ENCODE measurements at places on chromosomes 3 and 15.

DNA sequence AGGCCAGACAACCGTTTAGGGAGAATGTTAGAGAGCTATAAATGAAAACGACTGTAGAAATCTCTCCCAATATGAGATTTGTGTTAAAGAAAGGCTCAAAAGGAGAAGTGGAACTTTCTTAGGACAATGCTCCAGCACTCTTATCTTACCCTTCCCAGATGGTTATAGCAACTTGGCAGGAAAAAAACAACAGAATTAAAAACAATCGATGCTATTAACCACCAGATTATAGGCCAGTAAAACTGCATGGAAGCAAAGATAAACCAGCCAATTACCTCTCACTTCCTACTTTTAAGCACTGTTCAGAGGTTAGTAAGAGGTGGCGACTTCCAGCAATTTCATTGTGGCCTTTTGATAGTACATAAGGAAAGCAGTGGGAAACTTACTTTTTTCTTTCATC lies 72.9 kb downstream of the TMCC1 start:
- no peak overlapping the region for H3K27ac ChIP-seq
- no peaks in the 10 kb centered on the region for H3K4me1 ChIP-seq
- no peak for DNase-seq

GRCh38 chr3:148720873-148721272 lies 23.2 kb downstream of the AGTR1 start:
- no peaks in the 10 kb centered on the region for H3K36me3 ChIP-seq
- no peaks in the 10 kb centered on the region for H3K4me1 ChIP-seq
- DNase-seq = no peak
- H3K27ac ChIP-seq = no peak overlapping the region

GRCh38 chr3:132399054-132399929 lies 18.0 kb upstream of the DNAJC13 start:
- no peaks in the 10 kb centered on the region for H3K36me3 ChIP-seq
- H3K27me3 ChIP-seq = peaks cover 13% of the 10 kb centered on the region
- peak; percentile 33 for DNase-seq
- no peak overlapping the region for H3K27ac ChIP-seq
- no peak overlapping the region for H3K4me3 ChIP-seq

- H3K27ac ChIP-seq = no peak overlapping the region
- no peak overlapping the region for H3K4me3 ChIP-seq
- no peaks in the 10 kb centered on the region for H3K4me1 ChIP-seq
These were observed 581.8 kb upstream of the UBE2E2 start for GRCh38 chr3:22621205-22621809.

GRCh38 chr3:73036694-73037591 lies 24.5 kb upstream of the EBLN2 start:
- no peak overlapping the region for H3K27ac ChIP-seq
- H3K36me3 ChIP-seq = peaks cover 16% of the 10 kb centered on the region
- no peak overlapping the region for H3K4me3 ChIP-seq
- no peak for DNase-seq
- no peaks in the 10 kb centered on the region for H3K4me1 ChIP-seq
- no peaks in the 10 kb centered on the region for H3K27me3 ChIP-seq

Data from DND-41 (cell line).